ENCODE measurements at places on chromosomes 7 and 10.

DNA sequence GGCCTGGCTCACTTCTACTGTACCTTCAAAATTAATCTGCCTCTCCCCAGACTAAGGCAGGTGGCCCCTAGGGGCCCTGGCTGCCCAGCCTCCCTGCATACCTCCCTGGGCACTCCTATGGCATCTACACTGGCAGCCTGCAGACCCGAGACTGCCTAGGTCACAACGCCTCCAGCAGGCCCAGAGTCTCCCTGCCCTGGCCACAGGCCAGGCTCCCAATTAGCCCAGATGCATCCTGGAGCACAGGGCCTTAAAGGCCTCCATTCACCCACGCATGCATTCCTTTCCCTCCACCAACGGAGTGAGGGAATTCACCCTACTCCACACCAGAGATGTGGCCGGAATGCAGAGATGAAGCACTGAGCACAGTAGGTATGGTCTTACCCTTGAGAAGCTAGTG is 1.9 kb downstream of the CHAT start:
- DNase-seq: no peak

GRCh38 chr10:53314876-53315275 is 542.3 kb upstream of the MBL2 start:
- no peak for DNase-seq

GRCh38 chr7:92652536-92652935 is 62.3 kb upstream of the FAM133B start:
- DNase-seq: no peak

DNA sequence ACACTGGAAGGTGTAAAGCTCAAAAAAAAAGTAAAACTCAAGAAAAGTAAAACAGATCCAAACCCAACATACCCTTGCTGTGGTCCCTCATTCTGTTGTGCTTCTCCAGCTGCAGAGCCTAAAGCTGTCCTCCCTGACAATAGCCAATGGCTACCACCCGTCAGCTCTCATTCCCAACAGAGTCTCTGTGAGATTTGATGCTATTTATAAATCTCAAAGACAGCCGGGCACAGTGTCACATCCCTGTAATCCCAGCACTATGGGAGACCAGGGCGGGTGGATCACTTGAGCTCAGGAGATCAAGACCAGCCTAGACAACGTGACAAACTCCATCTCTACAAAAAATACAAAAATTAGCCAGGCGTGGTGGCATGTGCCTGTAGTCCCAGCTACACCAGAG is 116.0 kb downstream of the KMT2E start:
- DNase-seq: no peak

DNA sequence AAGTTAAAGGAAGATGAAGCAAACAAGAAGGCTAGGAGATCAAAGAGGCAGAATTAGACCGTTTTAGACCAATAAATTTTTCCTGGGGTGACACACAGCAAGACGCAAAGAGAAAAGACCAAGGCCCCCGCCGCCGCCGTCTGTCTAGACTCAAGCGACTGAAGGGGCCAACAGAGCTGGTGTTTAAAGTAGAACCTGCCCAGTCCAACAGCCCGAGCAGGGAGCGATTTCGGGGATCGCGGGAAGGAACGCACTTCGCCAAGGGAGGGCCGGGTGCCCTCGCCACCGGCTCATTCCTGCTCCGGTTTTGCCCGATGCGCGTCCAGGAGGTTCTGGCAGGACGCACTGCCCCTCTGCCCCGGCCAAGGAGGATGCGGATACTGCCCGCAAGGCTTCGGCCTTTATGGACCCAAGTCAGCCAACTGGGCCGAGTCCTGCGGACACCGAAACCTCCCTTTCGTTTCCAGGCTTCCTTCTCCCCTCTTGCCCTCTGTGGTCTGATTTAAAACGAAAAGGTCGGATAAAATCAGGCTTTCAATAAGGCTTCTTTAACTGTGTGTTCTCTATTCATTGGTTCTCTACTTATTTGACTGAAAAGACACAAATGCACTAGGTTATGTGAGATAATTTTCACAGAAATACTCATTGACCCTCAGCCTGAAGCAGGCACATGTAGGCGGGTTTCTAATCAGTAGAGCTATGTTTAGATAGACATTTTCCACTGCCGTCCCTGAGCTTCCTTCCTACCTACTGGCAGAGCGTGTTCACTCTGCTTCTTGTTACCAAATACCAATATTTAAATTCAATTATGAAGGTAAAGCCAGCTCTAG is 2.2 kb upstream of the HOXA7 start:
- DNase-seq: no peak

DNA sequence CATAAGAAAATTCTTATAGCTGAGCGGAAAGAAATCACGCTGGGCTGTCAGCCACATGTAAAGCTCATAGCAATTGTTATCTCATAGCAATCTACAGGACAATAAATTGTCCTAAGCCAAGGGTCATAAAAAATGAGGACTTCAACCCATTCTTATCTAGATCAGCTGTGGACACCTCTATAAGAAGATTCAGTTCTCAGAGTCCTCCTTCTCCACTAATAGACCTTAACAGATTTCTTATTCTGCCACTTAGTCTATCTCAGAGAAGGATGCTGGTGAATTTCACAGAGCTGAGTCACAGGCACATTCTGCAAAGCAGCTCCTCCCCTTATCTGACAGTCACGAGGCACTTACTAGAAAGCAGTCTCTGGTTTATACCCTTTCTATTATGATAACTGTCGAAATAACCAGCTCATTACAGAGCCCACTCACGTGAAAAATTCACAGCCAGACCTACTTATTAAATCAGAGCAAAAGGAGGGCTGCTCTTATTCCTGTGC is 185.3 kb upstream of the PCLO start:
- no peak for DNase-seq

GRCh38 chr7:19030281-19030680 is 87.2 kb downstream of the TWIST1 start:
- no peak for DNase-seq

- DNase-seq: no peak
These were observed 21.8 kb upstream of the PTPRN2 start for GRCh38 chr7:158609313-158609974.

- no peak for DNase-seq
These were observed 31.1 kb downstream of the PITRM1 start for GRCh38 chr10:3141351-3142005.

DNA sequence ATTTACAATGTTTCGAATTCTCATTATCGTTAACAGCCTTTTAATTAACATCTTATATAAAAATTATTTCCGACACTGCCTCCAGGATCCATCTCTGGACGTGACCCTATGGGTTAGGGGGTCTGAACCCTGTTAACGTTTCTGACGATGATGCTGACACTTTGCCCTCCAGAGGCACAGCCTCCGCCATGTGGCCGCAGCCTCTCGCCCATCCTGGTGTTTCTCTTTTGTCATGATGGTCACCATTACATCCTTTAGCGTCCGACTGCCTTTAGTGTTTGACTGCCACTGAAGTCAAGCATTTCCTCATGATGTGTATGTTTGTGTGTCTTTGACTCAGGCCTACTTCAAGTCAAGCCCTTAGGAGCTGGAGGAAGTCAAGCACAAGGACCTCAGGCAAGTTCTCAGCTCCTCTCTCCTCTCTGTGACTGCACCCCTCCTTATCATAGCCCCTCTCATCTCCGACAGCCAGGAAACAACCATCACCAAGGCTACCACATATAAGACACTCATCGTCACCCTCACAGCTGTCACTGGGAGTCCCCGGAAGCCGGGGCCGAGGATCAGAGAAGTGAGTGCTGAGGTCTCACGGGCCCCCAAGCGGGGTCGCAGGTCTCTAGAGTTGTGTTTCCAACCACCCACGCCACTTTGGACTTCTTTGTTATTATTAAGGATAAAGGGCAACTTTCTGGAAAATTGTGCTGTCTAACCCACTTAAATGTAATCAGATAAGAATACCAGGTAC is 96.1 kb upstream of the PPP2R2D start:
- DNase-seq: no peak

- no peak for DNase-seq
These were observed 980 bp upstream of the SH2B2 start for GRCh38 chr7:102285540-102286236.

DNA sequence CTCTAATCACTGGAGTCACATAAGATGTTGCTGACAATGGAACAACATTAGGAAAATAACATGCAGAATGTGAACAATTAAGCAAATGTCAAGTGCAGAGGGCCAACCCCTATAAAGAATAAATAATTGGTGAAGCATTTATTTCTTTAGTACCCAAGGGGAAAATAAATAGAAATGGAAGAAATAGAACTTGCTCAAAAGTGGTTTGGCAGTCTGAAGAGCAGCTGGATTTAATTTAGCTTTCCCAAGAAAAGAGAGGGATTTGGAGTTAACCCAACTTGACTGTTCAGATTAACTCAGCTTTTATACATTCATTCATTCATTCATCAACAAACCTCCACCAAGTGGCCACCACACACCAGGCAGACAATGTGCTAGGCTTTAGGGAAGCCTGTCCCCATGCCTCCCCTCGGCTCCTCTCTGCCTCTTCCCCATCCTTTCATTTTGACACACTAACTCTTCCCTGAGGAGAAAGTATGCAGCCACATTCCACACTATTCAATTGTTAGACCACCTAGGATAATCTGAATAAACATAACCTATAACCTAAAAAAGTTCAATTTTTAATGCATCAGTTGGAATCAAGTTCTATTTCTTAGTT is 295.5 kb downstream of the AHR start:
- DNase-seq: no peak

DNA sequence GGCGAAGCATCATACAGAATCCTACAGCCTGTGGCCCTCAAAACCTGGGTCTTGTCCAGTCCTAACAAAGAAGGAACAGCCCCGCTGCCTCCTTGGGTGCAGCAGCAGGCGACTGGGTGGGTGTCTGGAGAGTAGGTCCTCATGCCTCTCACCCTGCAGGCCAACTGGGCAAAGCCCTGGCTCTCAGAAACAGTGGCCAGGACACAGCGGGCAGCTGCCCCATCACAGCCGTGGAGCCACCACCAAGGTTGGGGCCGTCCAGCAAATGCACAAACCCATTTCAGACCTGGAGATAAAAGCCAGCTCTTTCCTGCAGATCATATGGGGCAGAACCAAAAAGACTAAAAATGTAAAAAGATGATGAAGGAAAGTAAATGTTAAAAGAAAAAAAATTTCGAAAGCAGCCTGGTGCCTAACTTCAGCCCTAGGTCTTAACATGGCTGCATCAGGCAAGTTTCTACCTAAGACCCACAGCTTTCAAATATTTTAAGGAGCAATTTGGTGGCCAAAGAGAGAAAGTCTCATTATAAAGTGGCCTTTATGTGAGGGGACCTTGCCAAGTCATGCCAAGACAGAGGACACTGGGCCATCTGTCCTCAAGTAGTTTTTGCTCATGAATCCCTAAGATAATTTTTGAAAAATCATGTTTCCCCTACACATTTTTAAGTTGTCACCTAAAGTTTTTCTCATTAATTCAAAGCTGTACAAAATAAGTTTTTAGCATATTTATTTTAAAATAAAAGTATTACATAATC is 142.1 kb downstream of the PAXIP1 start:
- no peak for DNase-seq

Data from CD4-positive, alpha-beta T cell treated with Interleukin-21 for 1 hour (primary cell).